G401 (cell line): ENCODE measurements at places on chromosomes 1 and 21. TPM values are rescaled to one million over a fixed set of nuclear protein-coding genes. Genes with fewer than 3 reads are reported as not detected.

ETNK2 gene
- 11.9 and 15.8 TPM in 2 replicates for total RNA-seq

CLCA1 gene
- total RNA-seq, result not detected in 2 replicates

- DNase-seq, result peak; percentile 76
Observed at GRCh38 chr1:15153842-15154479, 414 bp downstream of the TMEM51 start.

CAMK1G gene
- 1.5 and 2.3 TPM in 2 replicates for total RNA-seq

DNA sequence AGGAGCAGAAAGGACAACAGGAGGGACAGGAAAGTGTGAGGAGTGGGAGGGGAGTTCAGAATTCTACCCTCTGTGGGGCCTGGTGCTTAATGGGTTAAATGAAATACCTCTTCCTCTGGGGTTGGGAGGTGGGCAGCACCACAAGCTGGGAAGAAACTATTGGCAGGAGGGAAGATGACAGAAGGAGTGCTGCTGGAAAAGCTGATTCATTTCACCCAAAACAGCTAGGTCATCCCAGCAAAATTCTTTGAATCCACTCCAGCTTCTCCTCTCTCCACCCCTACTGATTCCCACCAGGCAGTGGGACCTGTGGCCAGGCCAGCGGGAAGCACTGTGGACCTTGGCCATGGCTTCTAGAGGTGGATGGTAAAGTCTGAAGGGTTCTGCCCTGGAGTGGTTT is 12.8 kb downstream of the BCAN start:
- no peak for DNase-seq

RGS8 gene
- not detected in 2 replicates for total RNA-seq

- DNase-seq, result peak; percentile 53
Observed at GRCh38 chr21:44892536-44893277, 19.2 kb upstream of the PTTG1IP start.
